ENCODE measurements at places on chromosomes 1 and 21. TPM values are rescaled to one million over a fixed set of nuclear protein-coding genes. Genes with fewer than 3 reads are reported as not detected.

DNA sequence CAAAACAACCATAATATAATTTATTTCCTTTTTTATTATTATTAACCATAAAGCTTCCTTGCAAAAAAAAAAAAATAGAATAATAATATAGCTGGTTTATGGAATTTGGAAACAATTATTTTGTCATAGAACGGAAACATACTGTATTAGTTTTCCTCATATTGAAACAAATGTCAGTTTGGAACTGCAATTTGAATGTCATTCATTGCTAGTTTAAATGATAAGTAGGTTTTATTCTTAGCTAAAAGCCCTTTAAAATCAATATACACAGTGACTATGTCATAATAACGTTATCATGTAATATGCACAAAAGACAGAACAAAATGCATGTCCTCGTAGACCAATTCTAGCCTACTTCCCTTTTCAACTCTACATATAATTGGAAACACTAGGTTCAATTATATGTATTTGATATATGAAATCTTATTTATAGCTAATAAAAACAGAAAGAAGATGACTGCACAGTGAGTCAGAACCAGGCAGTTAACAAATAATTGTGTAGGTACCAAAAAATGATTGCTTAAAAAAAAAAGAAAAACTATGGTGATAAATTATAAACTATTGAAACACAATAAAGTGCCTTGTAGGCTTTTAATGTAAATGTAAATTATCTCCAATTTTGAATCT lies 85.2 kb upstream of the EXO1 start:
- H3K4me1 ChIP-seq, result no peaks in the 10 kb centered on the region
- H3K27ac ChIP-seq, result no peak overlapping the region
- no peaks in the 10 kb centered on the region for H3K27me3 ChIP-seq
- no peak overlapping the region for H3K4me3 ChIP-seq
- no peak for DNase-seq

GRCh38 chr1:156668801-156669637 lies 8.2 kb downstream of the NES start:
- no peak overlapping the region for H3K27ac ChIP-seq
- H3K36me3 ChIP-seq, result no peaks in the 10 kb centered on the region
- H3K4me1 ChIP-seq, result peaks cover 42% of the 10 kb centered on the region

DNA sequence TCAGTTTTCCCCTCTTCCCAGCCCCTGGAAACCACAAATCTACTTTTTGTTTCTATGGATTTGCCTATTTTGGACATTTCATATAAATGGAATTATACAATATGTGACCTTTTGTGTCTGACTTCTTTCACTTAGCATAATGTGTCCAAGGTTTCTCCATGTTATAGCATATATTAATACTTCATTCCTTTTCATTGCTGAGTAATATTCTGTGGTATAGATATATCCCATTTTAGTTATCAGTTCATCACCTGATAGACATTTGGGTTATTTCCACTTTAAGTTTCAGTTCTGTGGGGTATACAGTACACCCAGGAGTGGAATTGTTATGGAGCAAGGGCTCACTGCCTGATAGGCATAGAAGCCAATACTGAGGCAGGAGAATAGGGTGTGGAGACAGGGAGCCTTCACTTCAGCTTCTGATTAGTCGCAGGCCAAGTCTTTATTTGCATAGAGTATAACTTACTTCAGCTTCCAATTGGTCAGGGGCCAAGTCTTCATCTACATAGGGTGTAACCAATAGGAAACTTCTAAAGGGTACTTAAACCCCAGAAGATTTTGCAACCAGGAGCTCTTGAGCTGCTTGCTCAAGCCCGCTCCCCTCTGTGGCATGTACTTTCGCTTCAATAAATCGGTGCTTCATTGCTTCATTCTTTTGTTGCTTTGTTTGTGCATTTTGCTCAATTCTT lies 8.3 kb upstream of the NVL start:
- H3K4me3 ChIP-seq, result no peak overlapping the region
- no peaks in the 10 kb centered on the region for H3K36me3 ChIP-seq
- no peak overlapping the region for H3K27ac ChIP-seq
- DNase-seq, result no peak
- peaks cover 12% of the 10 kb centered on the region for H3K27me3 ChIP-seq
- no peaks in the 10 kb centered on the region for H3K4me1 ChIP-seq

DNA sequence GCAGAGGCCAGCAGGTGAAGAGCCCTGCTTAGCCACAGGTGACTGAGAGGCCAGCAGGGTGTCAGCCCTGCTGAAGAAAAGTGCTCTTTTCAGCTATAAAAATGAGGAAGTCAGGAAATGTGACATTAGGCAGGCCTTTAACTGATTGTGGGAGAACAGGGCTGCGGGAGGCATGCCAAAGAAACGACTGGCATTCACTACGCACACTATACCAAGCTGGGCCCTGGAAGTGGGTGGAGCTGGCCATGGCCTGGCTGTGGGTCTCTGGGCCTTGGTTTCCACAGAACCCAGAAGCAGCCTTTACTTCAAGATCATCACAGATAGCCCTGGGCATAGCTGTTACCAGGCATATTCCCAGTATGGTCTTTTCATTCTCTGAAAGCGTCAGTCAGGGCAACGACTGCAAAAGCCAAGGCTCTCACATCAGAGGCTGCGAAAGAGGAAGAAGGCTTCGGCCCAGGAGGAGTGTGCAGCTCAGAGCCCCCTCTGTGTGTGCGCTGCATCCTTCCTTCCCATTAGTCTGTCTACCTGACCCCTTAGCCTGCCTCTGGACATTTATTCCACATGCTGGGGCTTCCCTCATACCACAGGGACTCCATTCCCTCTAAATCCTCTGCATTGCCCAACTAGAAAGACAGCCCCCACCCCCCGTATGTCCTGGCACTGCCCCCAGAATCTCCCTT lies 14.3 kb downstream of the SLC2A1 start:
- H3K36me3 ChIP-seq, result no peaks in the 10 kb centered on the region
- peak overlapping the region; percentile 89 for H3K27ac ChIP-seq
- no peaks in the 10 kb centered on the region for H3K27me3 ChIP-seq
- DNase-seq, result no peak
- peaks cover 100% of the 10 kb centered on the region for H3K4me1 ChIP-seq

DNA sequence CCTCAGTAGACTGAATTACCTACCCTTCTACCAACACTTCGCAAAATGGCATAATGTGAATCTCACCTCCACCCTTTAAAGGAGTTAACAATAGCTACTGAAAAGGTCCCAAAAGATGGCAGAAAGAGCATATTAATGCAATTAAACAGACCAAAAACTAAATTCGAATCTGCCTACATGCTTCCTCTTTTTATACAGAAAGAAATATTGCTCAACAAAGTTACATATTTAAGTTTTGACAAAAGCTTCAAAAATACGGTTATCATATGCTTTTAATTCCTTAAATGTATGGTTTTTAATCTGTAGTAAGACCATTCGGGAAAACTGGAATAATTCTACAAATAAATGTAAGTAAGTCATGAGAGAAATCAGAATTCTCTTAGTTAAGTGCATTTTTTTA lies 2.2 kb downstream of the APP start:
- no peaks in the 10 kb centered on the region for H3K27me3 ChIP-seq
- H3K36me3 ChIP-seq, result no peaks in the 10 kb centered on the region
- H3K4me3 ChIP-seq, result peak overlapping the region; percentile 94
- H3K27ac ChIP-seq, result peak overlapping the region; percentile 94
- peaks cover 22% of the 10 kb centered on the region for H3K4me1 ChIP-seq
- DNase-seq, result no peak

- peak within 1 kb of the TSS; percentile 58 for H3K4me3 ChIP-seq
- DNase-seq, result no peak
- no peaks in the 10 kb centered on the region for H3K36me3 ChIP-seq
- peak within 1 kb of the TSS; percentile 88 for H3K27ac ChIP-seq
These were observed at the start of gene RNF207 for GRCh38 chr1:6205849-6206519. TSS of gene RNF207 (plus strand) at chr1:6206119. CDS start at chr1:6206536, 417 bp downstream.

GRCh38 chr1:18397641-18398040 lies 83.1 kb upstream of the KLHDC7A start:
- DNase-seq, result no peak
- no peaks in the 10 kb centered on the region for H3K4me1 ChIP-seq
- no peaks in the 10 kb centered on the region for H3K36me3 ChIP-seq
- H3K27me3 ChIP-seq, result peaks cover 46% of the 10 kb centered on the region

LAMC2 gene
- 17.4 TPM for total RNA-seq

GRCh38 chr1:15272009-15272781 lies 25.2 kb downstream of the FHAD1 start:
- DNase-seq, result no peak
- H3K36me3 ChIP-seq, result no peaks in the 10 kb centered on the region
- no peak overlapping the region for H3K27ac ChIP-seq
- no peaks in the 10 kb centered on the region for H3K27me3 ChIP-seq

DNA sequence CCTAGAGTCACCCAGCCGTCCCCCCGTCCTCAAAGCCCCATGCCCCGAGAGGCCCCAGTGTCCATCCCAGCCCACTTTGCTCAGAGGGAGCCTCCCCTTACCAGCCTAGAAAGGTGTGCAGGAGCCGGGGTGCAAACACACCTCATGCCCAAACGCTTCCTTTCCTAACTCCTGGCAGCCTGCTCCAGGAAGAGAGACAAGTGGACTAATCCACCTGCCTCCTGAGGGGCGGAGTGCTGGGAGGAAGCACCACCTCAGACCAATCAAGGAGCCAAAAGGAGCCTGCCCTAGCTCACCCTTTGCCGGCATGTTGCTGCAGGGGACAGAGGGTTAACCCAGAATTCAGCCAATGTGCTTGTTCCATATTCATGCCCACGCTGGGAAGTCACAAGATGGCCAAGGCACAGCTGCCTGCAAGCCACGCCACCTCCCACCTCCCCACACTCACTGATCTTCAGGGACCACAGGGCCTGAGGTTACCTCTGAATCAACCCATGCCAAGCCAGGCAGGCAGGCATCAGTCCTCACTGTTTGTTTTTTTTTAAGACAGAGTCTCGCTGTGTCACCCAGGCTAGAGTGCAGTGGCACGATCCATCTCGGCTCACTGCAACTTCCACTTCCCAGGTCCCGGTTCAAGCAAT lies 27.8 kb downstream of the PLEKHA6 start:
- H3K27ac ChIP-seq, result peak overlapping the region; percentile 31
- no peak overlapping the region for H3K4me3 ChIP-seq
- no peaks in the 10 kb centered on the region for H3K36me3 ChIP-seq

SIM2 gene
- total RNA-seq, result 36.8 TPM

DNA sequence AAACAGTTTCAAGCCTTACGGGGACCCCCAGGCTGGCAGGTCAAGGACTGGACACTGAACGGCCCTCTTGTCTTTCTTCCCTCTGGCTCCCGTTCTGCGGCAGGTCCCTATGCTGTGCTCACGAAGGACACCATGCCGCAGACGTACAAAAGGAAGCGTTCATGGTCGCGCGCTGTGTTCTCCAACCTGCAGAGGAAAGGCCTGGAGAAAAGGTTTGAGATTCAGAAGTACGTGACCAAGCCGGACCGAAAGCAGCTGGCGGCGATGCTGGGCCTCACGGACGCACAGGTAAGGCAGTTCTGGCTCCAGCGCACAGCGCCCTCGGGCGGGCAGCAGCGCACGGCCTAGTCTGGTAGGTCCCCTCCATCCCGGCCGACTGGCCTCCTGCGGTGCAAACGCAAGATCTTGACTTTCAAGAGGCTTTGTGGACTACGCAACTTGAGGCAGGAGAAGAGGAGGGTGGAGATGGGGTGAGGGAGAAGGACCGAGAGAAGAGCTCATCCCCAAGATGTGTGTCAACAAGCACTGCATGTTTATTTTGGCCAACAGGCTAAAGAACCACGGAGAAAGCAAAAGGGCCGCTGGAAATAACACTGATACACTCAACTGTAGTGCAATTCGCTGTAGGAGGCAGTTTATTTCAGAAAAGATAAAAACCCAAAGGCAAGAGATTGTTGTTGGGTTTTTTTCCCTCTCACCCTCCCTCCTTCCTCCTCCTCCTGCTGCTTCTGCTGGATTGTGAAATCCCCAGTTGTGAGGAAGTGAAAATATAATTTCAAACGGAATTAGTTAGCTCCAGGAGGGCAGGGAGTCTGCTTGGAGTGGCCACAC lies 3.0 kb downstream of the HLX start:
- H3K36me3 ChIP-seq, result no peaks in the 10 kb centered on the region
- DNase-seq, result no peak
- peaks cover 70% of the 10 kb centered on the region for H3K4me1 ChIP-seq
- H3K27me3 ChIP-seq, result peaks cover 10% of the 10 kb centered on the region
- H3K4me3 ChIP-seq, result no peak overlapping the region

- peaks cover 96% of the 10 kb centered on the region for H3K36me3 ChIP-seq
- no peak for DNase-seq
These were observed 55.8 kb downstream of the IARS2 start for GRCh38 chr1:220149742-220150141.

NUP210L gene
- total RNA-seq, result not detected

DNA sequence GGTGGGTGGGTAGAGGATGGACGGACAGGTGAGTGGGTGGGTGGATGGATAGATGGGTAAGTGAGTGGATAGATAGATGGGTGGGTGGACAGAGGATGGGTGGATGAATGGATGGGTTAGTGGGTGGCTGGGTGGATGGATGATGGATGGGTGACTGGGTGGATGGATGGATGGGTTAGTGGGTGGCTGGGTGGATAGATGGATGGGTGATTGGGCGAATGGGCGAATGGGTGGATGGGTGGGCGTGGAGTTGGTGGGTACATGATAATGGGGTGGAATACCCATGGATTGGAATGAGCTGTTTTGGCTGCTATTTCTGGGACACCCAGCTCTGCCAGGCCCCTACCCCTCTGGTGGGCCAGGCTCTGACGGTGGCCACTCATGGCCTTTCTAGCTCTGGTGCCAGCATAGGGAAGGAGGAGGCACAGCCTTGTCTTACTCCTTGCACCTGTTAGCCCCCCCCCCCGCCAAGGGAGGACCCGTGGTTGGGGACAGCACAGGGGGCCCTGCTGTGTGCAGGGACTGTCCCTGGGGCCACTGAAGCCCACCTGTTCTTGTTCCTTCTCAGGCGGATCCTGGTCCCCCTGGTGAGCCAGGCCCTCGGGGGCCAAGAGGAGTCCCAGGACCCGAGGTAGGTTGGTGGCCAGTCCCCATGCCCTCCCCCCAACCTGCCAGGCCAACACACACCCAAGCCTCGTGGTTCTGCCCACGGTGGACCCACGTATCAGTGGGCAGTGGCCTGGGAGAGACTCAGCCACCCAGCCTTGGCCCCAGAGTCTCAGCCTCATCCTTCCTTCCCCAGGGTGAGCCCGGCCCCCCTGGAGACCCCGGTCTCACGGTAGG lies 26.4 kb downstream of the COL6A2 start:
- H3K27ac ChIP-seq, result no peak overlapping the region
- no peaks in the 10 kb centered on the region for H3K4me1 ChIP-seq
- H3K4me3 ChIP-seq, result no peak overlapping the region
- no peak for DNase-seq

DNA sequence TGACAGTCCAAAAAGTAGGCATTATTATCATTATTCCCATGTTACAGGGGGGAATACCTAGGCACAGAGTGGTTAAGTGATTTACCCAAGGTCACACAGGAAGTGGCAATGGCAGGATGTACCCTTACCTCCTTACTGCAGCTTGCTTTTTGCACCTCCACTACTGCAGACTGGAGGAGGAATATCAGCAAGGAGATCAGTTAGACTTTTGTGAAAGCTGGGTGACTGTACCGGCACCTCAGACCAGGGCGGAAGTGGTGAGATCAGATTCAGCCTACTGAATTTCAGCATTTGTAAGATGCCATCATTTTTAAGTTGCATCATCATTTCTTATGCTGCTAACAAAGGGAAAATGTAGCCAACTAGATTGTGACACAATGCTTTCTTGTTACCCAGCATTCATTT lies 4.5 kb downstream of the ADARB1 start:
- DNase-seq, result no peak
- peak overlapping the region; percentile 41 for H3K27ac ChIP-seq
- H3K4me1 ChIP-seq, result peaks cover 17% of the 10 kb centered on the region
- H3K27me3 ChIP-seq, result no peaks in the 10 kb centered on the region

ETV3L gene
- not detected for total RNA-seq

BMP8A gene
- not detected for total RNA-seq

C1QTNF12 gene
- 3.0 TPM for total RNA-seq

GRCh38 chr1:233355841-233356704 lies 28.5 kb downstream of the MAP3K21 start:
- no peaks in the 10 kb centered on the region for H3K27me3 ChIP-seq
- no peak overlapping the region for H3K4me3 ChIP-seq
- no peaks in the 10 kb centered on the region for H3K4me1 ChIP-seq

All from esophagus squamous epithelium (tissue), 5 donors.